ENCODE measurements at places on chromosomes 4 and X.

GRCh38 chr4:4555916-4556315 is 14.1 kb upstream of the STX18 start:
- DNase-seq = no peak

DNA sequence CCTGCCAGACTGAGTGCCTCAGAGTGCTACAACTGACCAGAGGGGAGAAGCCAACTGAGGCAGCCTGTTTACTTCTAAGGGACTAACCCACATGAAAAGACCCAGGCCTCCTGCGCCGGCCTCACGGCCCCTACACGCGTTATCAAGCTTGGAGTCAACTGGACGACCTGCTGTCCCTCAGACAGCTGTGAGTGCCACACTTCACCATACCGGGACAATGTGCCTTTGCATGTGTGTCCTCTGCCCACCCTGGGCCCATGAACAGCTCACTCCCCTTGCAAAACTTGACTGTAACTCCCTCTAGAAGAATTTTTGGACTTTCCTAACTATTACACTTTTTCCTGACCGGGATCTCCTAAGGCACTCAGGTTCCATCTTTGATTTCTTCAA is 1.8 kb downstream of the NOP14 start:
- no peak for DNase-seq

DNA sequence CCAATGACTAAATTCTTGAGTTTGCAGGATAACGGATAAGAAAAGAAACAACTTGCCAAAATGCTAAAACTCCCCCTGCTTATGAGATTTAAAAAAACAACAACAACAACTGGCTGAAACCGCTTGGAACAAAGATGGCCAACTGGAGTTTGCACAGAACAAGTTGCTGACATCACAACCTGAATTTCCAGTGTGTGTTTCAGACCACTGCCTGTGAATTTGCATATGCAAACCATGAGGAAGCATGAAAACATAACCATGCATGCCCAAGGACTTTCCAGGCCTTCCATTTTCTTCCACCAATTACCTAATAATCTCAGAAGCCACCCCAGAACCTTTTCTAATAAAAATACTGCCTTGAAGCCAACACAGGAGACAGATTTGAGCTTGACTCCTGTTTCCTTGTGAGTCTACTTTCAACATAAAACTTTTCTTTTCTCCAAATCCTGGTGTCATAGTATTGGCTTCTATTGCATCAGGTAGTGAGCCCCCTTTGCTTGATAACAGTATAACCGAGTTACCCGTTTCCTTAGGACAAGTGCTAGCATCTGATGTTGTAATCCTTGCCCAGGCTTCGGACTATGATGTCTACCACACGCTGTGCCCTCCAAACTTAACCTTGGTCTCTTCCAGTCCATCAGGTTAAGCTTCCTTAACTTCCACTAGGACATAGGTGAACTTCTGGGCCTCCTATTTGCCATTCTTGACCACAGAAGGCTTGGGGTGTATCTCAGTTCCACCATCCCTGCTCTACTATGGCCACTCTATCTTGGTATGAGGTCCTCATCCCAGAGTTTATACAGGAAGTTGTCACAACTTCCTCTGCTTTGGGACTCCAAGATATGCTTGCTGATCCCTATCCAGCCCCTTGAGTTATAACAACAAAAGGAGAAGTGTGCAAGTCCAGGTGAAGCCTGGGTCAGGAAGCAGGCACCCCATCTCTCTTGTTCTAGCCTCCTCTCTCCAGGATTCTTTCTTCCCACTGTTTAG is 385.5 kb upstream of the INTU start:
- DNase-seq = no peak

DNA sequence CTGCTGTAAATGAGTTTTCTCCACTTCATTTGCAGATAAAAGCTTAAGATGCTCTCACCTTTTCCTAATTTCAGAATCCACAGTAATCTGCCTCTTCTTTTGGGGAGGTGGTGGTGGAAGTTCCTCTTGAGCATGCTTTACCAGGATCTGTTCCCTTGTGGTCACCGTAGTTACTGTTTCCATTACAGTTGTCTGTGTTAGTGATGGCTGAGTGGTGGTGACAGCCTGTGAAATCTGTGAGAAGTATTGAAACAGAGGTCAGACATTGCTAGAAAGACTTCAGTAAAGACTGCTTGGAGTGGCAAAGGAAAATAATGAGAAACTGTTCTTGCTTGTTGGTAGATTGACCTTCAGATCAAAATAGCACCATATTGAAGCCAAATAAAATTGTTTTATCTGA is 666.2 kb downstream of the DMD start:
- DNase-seq = no peak

DNA sequence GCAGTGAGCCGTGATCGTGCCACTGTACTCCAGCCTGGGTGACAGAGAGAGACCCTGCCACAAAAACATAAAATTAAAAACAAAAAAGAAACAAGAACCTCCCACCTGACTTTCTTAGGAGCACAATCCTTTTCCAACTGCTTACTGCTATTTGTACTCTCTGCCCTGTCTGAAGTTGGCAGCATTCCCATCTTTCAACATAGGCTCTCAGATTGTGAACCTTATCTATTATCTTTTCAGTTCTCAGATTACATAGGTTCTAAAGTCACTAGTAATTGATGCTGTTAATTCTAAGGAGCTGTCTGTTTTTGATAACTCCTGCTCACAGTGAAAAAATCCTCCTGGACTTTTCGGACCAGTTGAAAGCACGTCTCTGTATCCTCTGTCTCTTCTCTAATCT is 812.2 kb upstream of the CT83 start:
- no peak for DNase-seq

GRCh38 chr4:110042545-110043517 is 130.1 kb downstream of the EGF start:
- DNase-seq = no peak

DNA sequence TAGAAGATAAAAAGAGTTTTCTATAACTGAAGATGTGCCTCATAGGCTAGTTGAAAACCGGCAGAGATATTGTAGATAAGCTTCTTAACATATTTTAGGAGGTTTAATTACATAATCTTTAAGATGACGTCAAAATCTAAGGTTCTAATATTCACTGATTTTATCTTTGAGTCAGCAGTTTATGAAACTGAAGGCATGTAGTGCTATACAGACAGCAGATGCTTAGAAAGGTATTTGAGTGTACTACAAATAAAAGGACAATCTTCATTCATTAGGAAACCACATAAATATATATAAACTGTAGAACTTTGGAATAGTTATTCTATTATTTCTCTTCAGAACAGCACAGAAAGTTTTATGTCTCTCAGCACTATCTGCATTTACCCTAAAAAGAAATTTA is 504.8 kb downstream of the IL15 start:
- DNase-seq = no peak

- DNase-seq = no peak
These were observed 550.7 kb upstream of the SLIT2 start for GRCh38 chr4:19700992-19701391.

- DNase-seq = no peak
These were observed 58.9 kb upstream of the NXF3 start for GRCh38 chrX:103151799-103152198.

- DNase-seq = no peak
These were observed 224.1 kb downstream of the PPP3CA start for GRCh38 chr4:101123231-101123630.

GRCh38 chr4:152531479-152531878 is 4.4 kb downstream of the FBXW7 start:
- no peak for DNase-seq

DNA sequence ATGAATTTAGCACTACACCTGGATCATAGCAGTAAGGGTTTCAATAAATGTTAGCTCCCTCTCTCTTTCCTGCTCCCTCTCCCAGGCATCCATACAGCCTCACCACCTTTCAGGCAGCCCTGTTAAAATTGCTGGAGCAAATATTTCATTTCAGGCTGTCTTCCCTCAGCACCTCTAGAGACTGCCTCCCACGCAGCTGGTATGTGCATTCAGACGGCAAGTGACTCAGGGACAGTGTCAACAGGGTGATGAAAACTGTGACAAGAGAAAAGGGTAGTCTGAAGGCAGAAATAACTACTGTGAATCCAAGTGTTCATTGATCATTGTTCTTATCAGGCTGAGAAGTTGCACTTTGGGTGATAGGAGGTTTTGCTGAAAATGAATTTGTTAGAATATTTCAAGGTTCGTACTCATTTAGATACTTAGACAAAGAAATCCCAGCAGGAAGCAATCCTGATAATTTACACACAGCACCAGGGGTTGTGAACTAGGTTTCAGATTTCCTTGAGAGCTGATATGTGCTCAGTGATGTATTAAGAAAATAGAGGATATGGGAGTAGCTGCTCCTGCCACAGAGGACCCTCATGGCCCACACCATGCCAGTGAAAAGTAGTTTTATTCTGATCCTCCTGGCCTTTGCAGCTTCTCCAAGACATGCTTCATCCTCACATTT is 424.2 kb downstream of the FGF13 start:
- DNase-seq = no peak

- no peak for DNase-seq
These were observed 94.9 kb upstream of the PLAC1 start for GRCh38 chrX:134752981-134753717.

- no peak for DNase-seq
These were observed 94.4 kb upstream of the TTC29 start for GRCh38 chr4:147039976-147040575.

- no peak for DNase-seq
These were observed 1.8 kb downstream of the UBQLN2 start for GRCh38 chrX:56564921-56565840.

- DNase-seq = no peak
These were observed 76.1 kb downstream of the SLC9A6 start for GRCh38 chrX:136061286-136061685.

DNA sequence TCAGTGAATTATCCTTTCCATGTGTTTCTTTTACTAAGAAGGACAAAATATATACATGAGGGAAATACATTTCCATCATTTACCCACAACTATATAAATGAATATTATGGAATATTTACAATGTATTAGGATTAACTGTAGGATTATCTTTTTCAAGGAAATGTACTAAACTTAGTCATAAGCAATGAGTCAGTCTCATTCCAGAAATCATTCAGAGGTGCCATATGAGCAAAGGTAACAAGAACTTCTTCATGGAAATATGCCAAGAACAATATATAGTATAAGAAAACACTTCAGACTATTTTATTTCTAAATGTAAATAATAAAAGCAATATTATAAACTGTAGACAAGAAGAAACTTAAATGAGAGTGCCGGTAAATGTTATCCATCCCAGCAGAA is 67.1 kb downstream of the USP38 start:
- DNase-seq = no peak

DNA sequence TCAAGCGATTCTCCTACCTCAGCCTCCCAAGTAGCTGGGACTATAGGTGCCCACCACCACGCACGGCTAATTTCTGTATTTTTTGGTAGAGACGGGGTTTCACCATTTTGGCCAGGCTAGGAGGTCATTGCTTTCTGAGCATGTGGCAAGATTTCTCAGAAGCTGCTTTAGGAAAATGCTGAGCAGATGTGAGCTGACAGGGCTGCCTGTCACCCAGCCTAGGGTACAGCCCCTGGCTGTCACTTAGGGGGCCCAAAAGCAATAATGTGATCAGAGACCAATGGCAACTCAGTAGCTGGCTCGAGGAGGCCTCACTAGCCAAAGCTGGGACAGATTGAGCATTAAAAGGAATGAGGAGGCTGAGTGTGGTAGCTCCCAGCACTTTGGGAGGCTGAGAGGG is 64.8 kb downstream of the TNIP2 start:
- no peak for DNase-seq

DNA sequence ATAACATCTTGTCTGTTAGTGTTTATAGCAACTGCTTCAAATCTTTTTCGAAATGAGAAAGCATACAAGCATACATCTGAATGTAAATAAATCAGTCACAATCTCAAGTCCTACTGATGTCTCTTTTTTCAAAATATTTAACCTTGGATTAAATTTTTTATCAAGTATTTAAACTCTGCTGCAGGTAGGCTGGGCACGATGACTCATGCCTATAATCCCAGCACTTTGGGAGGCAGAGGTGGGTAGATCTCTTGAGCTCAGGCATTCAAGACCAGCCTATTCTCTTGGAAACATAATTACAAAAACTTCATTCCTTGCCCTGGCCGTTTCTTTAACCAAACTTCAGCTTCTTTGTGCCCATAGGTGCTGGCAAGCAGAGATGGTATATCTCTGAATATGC is 540.3 kb upstream of the GALNT7 start:
- no peak for DNase-seq

- no peak for DNase-seq
These were observed 40.2 kb upstream of the ZNF81 start for GRCh38 chrX:47796433-47796906.

GRCh38 chr4:83558059-83558653 is 22.2 kb downstream of the GPAT3 start:
- no peak for DNase-seq

DNA sequence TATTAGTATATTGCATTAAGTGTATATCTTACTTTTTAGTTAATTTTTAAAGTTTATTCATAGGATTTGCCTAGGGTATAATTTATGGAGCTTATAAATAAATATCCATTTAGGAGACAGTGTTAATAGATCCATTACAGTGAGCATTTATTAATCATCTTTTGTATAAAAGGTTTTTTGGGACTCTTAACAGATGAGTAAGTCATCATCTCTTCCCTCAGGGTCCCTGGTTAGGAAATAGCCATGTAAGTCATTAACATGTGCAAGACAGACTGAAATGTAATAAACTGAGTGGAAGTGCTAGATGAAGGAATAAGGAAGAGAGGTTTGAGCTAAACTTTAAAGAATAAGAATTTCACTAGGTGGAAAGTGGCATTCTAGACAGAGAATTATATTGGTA is 69.2 kb downstream of the PAQR3 start:
- no peak for DNase-seq

DNA sequence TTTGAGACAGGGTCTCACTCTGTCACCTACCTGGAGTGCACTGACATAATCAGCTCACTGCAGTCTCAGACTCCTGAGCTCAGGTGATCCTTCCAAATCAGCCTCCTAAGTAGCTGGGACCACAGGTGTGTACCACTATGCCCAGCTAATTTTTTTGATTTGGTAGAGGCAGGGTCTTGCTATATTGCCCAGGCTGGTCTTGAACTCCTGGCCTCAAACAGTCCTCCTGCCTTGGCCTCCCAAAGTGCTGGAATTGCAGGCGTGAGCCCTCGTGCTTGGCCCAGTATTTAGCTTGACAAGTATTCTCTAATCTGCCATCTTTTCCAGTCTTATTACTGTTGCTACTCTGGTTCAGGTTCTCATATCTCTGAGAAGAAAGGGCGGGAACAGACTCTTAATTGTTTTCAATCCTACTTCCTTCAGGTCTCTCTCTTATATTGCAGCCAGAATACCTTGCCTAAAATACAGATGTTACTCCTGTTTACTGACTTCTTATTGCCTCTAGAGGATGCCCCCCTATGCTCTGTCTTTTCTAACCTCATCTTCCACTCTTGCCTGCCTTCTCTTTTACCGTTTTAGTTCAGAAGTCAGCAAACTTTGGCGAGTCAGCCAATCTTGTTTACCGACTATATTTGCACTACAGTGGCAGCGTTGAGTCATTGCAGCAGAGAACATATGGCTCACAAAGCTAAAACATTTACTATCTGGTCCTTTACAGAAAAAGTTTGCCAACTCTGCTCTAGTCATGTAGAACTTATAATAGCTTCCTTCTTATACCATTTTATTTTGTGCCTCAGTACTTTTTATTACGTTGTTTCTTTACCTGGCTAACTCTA is 19.0 kb downstream of the MRPL1 start:
- no peak for DNase-seq

All from hypothalamus (tissue), 51 donors.